ENCODE measurements at places on chromosomes 12 and 14.
A peak's percentile ranks its signal among the peaks of the same experiment; 100 is the strongest.

DNA sequence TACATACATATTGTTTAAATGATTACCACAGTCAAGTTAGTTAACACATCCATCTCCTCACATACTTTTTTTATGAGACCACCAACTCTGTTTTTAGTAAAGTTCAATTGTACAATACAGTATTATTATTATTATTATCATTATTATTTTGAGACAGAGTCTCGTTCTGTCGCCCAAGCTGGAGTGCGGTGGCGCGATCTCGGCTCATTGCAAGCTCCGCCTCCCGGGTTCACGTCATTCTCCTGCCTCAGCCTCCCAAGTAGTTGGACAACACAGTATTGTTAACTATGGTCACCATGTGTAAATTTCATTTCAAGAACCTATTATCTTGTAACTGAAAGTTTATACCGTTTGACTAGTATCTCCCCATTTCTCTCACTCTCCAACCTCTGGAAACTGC, 942.0 kb upstream of the FBXO33 start:
- no peaks in the 10 kb centered on the region for H3K27me3 ChIP-seq
- no peaks in the 10 kb centered on the region for H3K36me3 ChIP-seq
- no peaks in the 10 kb centered on the region for H3K4me1 ChIP-seq
- H3K4me3 ChIP-seq: no peak overlapping the region

GRCh38 chr12:96623656-96624217, 134.4 kb downstream of the CFAP54 start:
- H3K4me1 ChIP-seq: no peaks in the 10 kb centered on the region
- no peaks in the 10 kb centered on the region for H3K36me3 ChIP-seq
- H3K4me3 ChIP-seq: no peak overlapping the region
- H3K27me3 ChIP-seq: peaks cover 9% of the 10 kb centered on the region

- no peak overlapping the region for H3K27ac ChIP-seq
- no peak for DNase-seq
- no peaks in the 10 kb centered on the region for H3K27me3 ChIP-seq
- H3K4me3 ChIP-seq: no peak overlapping the region
- H3K4me1 ChIP-seq: peaks cover 2% of the 10 kb centered on the region
These were observed 3.1 kb upstream of the OR4N2 start for GRCh38 chr14:19800282-19801117.

DNA sequence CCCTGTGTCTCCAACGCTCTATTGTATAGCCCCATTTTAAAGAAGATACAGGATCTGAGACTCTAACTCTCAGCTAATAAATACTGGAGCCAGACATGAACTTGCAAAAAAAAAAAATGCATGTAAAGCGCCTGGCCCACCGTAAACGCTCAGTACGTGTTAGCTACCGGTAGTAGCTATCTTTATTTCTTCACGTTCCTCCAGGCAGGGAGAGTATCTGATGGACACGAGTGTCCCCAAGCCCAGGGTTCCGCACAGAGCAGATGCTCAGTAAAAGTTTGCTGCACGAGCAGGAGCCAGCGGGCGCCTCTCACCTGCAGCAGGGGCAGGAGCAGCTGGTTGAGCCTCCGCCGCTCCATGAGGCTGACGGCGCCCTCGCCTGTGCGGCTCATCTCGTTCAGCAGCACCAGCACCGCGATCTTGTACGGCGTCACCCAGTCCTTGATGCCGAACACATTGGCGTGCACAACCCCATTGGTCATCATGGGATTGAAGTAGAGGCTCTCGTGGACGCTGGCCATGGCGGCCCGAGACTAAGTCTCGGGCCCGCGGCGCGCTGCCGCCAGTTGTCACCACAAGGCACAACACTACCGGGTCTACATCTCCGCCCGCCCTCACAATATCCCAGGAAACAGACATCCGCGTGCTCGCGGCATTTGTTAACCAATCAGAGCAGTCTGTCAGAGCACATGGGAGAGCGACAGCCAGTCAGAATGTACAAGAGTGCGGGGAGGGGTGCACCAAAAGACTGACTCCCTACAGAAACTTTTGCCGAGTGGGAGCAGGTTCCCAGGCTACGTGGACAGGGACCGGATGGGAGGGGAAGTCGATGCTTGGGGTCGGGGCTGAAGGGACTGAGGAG, at the start of gene ANAPC5:
Gene ANAPC5, minus strand, starts transcription at position 592 of the 862 bp plus-strand sequence. Its CDS starts 71 bp downstream, at position 521.
- peak within 1 kb of the TSS; percentile 97 for H3K27ac ChIP-seq
- peak; percentile 82 for DNase-seq
- H3K27me3 ChIP-seq: no peaks in the 10 kb centered on the region
- H3K4me3 ChIP-seq: peak within 1 kb of the TSS; percentile 100
- H3K36me3 ChIP-seq: peaks cover 2% of the 10 kb centered on the region

DNA sequence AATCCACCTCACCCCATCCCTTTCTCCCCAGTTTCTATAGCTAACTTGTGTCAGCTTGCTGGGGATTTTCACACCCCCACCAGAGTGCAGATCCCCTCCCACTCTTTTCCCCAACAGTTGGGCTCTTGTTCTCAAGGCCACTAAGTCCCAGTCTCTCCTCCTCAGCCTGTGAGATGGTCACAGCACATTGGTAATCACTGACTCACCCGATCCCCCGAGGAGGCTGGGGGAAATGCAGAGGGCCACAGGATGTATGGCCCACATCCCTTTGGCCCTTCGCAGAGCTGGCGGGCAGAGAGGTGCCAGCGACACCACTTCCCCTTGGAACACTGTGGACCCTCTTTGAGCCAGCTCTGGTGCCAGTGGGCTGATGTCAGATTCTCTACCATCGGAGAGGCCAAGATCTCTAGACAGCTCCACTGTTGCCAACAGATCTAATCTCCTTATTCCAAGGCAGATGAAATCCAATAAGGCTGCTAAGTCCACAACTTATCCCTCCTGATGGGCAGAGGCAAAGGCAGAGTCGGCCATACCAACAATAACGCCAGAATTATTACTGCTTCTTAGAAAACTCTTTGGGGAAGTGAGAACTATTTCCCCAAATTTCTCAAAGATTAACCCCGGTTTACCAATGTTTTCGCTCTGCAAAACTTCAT, 1.6 kb downstream of the FMNL3 start:
- H3K4me1 ChIP-seq: peaks cover 41% of the 10 kb centered on the region
- peaks cover 13% of the 10 kb centered on the region for H3K27me3 ChIP-seq
- H3K27ac ChIP-seq: peak overlapping the region; percentile 78
- DNase-seq: no peak

- H3K27ac ChIP-seq: no peak overlapping the region
- peaks cover 12% of the 10 kb centered on the region for H3K4me1 ChIP-seq
- H3K27me3 ChIP-seq: no peaks in the 10 kb centered on the region
- no peak overlapping the region for H3K4me3 ChIP-seq
These were observed 50.3 kb downstream of the HECTD4 start for GRCh38 chr12:112331886-112332285.

DNA sequence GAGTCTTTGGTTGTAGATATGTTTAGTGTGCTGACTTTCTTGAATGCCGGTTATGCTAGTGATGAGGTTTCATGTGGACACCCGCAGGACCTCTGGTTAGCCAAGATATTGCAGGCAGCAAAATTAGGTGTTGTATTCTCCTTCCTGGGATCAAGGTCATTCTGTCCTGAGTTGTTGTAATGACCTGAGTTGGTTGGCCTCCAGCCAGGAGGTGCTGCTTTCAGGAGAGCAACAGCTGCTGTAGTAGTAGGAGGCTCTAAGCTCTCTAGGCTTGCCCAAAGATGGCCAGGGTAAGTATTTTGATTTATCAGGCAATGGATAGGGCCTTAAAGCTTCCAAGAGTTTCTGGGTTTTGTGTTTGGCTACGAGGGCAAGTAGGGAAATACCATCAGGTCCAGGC, 56.0 kb upstream of the BDKRB2 start:
- no peak overlapping the region for H3K27ac ChIP-seq
- no peak overlapping the region for H3K4me3 ChIP-seq
- no peaks in the 10 kb centered on the region for H3K36me3 ChIP-seq
- H3K4me1 ChIP-seq: no peaks in the 10 kb centered on the region
